Right forelimb (tissue), 1 donor: ENCODE measurements at places on chromosomes 4 and X.

- no peak for DNase-seq
Observed at GRCh38 chrX:42398967-42399631, 378.9 kb downstream of the PPP1R2C start.

DNA sequence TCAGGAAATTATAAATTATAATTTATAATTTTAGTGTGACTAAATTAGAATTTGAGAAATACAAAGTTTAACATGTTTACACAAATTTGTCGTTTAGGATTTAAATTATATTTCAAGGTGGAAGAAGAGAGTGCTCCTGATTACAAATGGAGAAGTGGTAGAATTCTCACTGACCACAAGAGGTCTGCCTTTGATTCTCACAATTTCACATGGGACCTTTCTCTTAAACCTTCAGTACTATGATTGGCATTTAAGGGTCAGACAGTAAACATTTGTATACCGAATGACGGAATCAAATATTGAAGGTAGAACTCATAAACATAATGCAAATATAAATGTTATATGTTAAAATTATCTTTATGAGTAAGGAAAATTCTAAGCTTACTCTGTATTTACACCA, 171.7 kb downstream of the SLIT2 start:
- no peak for DNase-seq

DNA sequence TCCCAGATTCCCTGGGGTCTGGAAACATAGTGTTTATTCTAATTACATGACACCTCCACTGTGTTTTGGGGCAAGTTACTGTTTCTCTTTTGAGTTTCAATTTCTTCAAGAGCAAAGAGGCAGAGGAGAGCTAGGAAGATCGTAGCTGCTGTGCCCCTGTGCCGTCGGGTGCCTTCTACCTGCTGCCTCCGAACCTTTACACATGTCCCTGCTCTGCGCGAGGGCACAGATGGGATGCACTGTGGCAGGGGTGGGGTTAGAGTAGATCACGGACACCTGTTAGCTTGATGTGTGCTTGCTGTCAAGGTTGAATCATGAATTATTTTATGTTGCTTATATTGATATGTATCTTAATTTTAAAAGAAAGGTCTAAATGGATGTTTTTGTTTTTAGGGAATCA, 71.1 kb upstream of the MSANTD1 start:
- DNase-seq = no peak

GRCh38 chr4:142707401-142707800, 138.7 kb downstream of the INPP4B start:
- no peak for DNase-seq

DNA sequence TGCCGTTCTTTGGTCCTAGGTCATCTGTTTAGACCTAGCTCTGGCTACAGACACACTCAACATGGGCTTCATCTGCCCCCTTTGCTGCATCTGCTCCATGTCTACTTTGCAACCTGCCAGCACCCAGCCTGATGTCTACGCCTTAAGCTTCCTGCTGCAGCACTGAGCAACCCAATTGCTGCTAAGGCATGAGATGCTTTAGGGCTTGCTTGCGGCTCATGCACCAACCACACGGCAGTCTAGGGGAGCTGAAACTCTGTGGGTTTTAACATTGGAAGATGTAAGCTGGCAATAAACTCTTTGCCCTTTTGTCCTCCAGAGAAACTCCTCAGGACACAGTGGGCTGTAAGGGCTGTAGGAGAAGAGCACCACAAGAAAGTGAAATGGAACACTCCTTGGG, 11.7 kb upstream of the CLNK start:
- DNase-seq = no peak

DNA sequence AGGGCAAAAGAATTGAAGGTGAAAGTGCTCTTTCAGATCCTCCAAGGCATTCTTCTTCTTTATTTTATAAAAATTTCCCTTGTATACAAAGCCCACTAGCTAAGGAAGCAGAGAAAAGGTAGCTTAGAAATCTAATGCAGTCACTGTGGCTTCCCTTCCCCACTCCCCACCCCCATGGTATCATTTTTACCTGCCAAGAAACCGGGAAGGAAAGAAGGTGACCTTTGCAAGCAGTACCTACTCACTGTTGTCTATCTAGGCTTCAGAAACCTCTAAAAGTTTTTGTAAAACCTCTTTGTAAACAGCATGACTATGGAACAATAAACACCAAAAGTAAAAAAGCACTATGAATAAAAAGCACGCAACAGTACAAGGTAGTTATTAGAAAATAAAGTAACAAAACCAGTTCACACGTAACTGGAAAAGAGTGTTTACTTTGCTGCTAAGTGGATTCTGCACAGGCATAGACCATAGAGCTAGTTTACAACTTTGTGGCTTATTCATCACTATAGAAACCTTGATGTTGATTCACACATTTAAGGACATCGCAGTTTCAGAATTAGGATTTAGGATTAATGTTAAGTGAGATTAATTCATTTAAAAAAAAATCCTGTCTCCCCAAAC, 109.6 kb upstream of the FTHL17 start:
- no peak for DNase-seq

DNA sequence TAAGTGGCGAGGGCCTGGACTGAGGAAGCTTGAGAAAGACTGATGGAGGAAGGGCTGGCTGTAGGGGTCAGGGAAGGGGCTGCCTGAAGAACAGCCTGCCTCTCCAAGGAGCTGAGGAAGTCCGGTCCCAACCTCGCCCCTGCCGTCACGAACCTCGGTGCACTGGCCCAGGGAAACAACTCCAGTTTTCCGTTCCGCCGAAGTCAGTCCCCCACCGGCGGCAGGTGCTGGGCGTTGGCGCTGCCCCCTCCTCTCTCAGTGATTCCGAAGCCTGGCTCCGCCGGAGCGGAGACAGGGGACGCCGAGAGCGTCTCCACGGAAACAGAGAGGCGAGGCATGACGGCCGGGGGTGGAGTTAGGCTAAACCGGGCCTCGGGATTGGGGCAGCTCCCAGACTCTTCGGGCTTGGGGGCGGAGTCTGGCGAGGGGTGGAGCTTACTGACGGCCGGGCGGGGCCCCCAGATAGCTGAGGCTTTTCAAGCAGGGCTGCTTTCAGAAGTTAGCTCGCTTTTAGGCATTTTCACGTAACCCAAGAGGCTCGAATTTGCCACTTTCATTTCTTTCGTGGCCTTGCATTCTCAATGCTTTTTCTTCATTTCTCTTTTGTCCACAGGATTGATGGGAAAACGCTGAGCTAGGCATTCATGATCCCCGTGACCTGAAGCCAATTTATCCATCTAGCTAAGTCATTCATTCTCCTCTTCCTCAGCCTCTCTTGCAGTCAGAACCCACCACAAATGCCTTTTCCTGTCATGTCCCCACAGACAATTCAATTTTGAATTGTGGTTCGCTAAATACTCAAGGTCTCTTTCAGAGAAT, at the start of gene TTC29:
Gene TTC29 (minus strand): TSS at position 309 of the 819 bp plus-strand sequence. CDS start 5,969 bp downstream, outside the sequence.
- peak; percentile 93 for DNase-seq

DNA sequence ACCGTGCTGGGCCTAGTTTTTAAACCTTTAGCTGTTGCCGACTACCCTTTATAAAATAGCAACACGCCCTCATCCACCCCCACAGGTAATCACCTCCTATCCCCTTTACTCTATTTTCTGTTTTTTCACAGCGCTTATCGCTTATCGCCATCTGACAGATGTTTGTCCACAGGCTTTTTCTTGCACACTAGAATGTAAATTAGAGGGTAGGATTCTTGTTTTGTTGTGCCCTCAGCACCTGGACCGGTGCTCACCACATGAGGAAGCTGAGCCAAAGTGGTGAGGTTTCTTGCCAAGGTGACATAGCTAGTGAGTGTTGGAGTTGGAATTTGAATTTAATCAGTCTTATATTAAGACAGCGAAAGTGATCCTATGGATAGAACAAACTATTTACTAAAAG, 2.9 kb upstream of the RBBP7 start:
- DNase-seq = no peak

DNA sequence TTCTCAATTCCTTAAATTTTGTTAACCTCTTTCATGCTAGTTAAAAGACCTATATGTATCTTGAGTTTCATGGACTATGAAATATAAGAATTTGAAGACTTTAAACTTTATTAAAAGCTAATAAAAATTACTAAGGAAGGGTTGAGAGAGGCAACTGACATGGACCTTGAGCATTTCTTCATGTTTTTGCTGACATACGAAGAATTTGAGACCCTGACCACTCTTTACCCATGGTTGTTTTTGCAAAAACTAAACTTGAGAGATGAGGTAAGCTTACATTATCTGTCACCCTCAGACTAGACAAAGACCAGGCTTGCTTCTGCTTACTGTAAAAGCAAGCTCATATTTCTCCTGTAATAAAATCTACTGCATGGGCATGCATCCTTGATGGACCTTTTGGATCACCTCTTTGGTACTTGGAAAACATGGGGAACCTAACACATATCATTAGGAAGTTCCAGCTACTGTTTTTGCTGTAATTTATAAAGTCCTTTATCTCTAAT, 338.2 kb upstream of the PABPC4L start:
- no peak for DNase-seq

DNA sequence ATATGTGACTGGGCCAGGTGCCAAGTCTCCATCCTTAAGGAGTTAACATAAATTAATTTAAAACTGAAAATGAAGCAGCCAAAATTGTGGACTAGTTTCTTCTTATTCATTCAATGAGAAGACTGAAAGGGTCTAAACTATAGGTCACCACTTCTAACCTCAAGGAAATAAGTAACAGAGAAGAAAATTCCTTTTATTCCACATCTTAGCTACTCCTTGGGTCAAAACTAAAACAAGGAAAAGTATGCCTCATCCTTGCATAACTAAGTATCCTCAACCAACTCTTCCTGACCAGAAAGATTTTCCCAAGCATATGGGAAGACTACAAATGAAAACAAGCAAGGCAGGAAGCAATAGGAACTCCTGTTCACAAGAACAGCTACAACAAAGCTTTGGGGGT, 71.2 kb downstream of the ZNF827 start:
- DNase-seq = no peak

DNA sequence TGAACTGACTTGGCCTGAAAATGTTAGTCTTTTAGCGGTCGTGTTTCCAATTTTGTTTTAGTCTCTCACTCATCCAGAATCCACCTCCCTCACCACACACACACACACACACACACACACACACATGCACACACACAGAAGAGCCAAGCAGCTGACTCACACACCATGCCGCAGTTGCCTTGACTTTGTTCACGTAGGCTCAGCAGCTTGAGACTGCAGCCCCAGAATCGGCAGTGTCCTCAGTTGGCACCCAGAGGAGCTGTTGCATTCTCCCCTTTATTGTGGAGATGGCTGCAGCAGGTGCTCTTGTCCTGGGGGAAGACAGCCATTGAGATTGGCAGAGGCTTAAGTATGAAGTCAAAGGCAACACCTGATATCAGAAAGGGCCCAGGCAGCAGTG, 20.9 kb upstream of the XPNPEP2 start:
- peak; percentile 63 for DNase-seq

GRCh38 chr4:16261313-16261878, 35.1 kb upstream of the TAPT1 start:
- DNase-seq = no peak

DNA sequence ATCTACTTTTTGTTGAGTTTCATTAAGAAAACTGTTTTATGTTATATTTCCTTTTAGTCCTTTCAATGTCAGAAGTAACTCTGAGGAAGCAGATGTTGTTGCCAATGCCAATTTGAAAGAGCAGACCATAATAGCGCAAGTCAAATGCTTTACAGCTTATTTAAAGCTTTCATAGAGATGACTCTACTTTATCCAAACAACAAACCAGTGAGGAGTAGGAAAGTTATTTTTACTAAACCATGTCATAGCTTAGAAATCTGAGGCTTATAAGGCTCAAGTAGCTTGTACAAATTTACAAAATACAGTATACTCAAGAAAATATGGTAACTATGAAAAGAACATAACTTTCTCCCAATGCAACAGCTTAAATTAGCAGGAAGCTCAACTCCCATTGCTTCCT, 40.1 kb upstream of the SPOCK3 start:
- no peak for DNase-seq

GRCh38 chr4:98446499-98447375, 185.6 kb downstream of the RAP1GDS1 start:
- DNase-seq = no peak

DNA sequence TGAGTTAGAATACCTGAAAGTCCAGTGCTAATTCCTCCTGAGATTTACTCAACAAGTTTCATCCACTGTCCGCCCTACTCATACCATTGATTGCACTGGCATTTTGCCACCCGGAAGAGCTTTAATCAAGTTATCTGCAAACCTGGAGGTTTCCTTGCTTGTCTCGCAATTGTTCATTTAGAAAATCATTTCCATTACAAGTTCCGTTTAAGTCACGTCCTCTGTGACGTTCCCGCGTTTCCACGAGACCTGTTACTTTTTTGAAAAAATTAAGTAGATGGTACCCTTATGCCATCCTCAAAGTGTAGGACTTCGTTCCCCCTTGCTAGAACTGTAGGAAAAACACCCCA, 761 bp upstream of the FRYL start:
- DNase-seq = no peak

DNA sequence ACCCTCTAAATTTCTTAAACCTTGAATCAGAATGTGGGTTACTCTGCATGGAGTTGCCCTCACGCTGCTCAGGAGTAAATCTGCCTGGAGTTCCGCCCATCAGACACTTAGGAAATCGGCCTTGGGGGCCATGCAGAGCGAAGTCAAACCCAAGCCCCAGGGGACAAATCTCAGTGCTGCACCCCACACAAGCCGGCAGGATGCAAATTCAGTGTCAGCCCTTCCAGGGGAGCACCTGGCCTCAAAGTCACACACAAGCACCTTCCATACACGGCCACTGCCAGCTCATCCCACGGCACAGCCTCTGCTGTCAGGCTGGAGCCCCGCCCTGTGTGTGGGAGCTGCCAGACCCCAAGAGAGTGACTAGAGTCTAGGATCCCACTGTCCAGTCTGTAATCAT, 27.4 kb downstream of the RNF212 start:
- DNase-seq = no peak

DNA sequence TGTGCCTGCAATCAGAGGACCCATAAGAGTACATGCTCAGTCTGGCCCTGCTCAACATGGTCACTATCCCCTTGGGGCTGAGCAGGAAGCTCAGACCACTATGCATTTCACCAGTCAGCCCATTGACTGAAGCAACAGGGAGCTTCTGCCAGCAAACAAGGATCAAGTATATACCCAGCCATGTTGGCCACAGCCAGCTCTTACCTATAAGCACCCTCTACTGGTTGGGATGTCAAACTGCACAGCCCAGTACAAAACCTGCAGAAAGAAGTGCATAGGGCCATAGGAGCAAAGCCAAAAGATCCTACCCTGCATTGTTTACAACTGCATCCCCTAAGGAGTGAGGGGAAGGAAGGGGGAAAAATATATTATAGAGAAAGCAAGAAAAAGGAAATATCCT, 214.4 kb upstream of the CPEB2 start:
- DNase-seq = no peak

GRCh38 chr4:40908702-40909362, 159.1 kb downstream of the NSUN7 start:
- peak; percentile 76 for DNase-seq

DNA sequence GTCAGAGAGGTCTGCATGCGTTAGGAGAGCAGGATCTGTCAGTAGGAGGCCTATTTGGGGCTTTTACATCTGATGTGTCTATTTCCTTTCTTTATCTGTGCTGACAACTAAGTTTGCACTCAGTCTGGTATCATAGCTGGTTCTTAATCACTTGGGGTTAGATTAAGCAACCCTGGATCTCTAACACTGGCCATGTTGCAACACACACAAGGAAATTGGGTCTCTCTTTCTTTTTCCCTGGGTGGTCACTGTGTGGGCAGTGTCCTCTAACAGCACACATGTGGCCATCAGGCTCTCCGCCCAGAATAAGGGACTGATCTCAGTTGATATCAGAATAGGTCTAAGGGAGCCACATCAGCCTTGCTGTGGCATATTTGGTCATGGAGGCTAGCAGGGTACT, 38.9 kb downstream of the IGFBP7 start:
- DNase-seq = no peak
